Osteocyte (in vitro differentiated cells): ENCODE measurements at places on chromosomes 1 and 21. TPM values are rescaled to one million over a fixed set of nuclear protein-coding genes. Genes with fewer than 3 reads are reported as not detected.

- DNase-seq: no peak
Observed at GRCh38 chr1:114015075-114015474, 35.8 kb downstream of the OLFML3 start.

GRCh38 chr1:2867087-2867425 is 65.6 kb upstream of the TTC34 start:
- no peak for DNase-seq

DNA sequence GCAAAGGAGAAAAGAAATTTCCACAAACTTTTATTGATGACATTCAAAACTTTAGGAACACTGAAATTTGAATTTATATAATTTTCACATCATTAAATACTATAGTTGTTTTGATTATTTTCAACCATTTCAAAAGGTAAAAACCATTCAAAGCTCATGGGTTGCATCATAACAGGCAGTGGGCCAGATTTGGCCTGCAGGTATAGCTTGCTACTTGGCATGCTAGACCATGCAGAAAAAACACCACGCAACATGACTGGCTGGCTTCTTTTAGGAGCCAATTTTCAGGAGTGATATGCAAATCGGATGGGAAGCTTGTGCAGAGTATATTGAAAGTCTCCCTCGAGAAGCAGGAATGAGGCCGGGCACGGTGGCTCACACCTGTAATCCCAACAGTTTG is 144.8 kb downstream of the GLUL start:
- DNase-seq: no peak

DNA sequence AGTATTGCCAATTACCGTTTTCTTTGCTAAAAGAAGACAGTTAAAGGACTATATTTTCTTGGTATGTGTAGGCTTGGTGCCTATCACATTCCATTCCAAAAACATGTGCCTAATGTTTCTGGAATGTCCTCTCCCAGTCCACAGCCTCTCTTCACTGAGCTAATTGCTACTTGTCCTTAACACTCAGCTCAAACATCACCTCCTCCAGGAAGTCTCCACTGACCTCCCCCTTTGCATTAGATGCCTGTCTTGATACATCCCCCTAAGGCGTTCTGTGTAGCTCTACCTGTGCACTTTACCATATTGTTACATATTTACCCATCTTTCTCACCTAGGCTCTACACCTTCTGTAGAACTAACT is 195.6 kb upstream of the CAMK1G start:
- DNase-seq: no peak

DNA sequence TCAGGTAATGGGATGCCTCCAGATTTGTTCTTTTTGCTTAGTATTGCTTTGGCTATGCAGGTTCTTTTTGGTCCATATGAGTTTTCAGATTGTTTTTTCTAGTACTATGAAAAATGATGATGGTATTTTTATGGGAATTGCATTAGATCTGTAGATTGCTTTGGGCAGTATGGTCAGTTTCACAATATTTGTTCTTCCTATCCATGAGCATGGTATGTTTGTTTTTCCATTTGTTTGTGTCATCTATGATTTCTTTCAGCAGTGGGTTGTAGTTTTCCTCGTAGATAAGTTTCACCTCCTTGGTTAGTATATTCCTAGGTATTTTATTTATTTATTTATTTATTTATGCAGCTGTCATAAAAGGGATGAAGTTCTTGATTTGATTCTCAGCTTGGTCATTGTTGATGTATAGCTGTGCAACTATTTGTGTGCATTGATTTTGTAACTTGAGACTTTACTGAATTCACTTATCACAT is 103.9 kb upstream of the DNAH14 start:
- no peak for DNase-seq

The C21orf91 gene
- 13.0 TPM in 2 replicates for total RNA-seq
